ENCODE measurements at places on chromosomes 5 and 9.
A peak's percentile ranks its signal among the peaks of the same experiment; 100 is the strongest.

GRCh38 chr5:131114754-131115153 lies 50.3 kb downstream of the HINT1 start:
- no peak for DNase-seq

- no peak for DNase-seq
These were observed 14.2 kb downstream of the RIC1 start for GRCh38 chr9:5643005-5643624.

GRCh38 chr9:123349691-123350480 lies 6.1 kb upstream of the CRB2 start:
- no peak for DNase-seq

- no peak for DNase-seq
These were observed 43.1 kb downstream of the TRIO start for GRCh38 chr5:14186059-14186830.

- no peak for DNase-seq
These were observed 23.2 kb downstream of the LPCAT1 start for GRCh38 chr5:1500411-1501091.

GRCh38 chr9:96532173-96532572 lies 82.2 kb downstream of the HABP4 start:
- DNase-seq: no peak

- DNase-seq: no peak
These were observed 174.6 kb downstream of the GOLPH3 start for GRCh38 chr5:31999470-31999869.

DNA sequence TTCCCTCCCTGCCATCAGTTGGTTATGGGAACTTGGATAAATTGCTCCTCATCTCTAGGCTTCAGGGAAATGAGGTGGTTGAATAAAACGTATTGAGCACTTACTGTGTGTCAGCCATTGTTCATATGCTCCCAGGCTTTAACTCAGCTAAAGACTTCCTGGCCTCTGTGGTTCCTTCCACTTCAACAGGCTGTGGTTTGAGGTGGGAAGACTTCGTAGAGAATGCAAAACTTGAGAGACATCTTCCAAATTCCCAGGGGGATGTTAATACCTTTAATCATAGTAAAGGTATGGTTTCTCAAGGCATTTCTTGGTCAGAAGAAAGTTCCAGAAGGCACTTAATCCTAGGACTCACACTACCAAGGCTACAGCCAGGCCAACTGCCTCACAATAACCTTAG lies 1.5 kb upstream of the GPX3 start:
- no peak for DNase-seq

- no peak for DNase-seq
These were observed 46.1 kb upstream of the RAI14 start for GRCh38 chr5:34609951-34610441.

- DNase-seq: no peak
These were observed 50.9 kb upstream of the CEMIP2 start for GRCh38 chr9:71819115-71819739.

- no peak for DNase-seq
These were observed 16.5 kb upstream of the SIL1 start for GRCh38 chr5:139214646-139215045.

- DNase-seq: no peak
These were observed 30.1 kb downstream of the EGR1 start for GRCh38 chr5:138495351-138495750.

GRCh38 chr9:114406441-114406840 lies 18.7 kb upstream of the AKNA start:
- DNase-seq: no peak

DNA sequence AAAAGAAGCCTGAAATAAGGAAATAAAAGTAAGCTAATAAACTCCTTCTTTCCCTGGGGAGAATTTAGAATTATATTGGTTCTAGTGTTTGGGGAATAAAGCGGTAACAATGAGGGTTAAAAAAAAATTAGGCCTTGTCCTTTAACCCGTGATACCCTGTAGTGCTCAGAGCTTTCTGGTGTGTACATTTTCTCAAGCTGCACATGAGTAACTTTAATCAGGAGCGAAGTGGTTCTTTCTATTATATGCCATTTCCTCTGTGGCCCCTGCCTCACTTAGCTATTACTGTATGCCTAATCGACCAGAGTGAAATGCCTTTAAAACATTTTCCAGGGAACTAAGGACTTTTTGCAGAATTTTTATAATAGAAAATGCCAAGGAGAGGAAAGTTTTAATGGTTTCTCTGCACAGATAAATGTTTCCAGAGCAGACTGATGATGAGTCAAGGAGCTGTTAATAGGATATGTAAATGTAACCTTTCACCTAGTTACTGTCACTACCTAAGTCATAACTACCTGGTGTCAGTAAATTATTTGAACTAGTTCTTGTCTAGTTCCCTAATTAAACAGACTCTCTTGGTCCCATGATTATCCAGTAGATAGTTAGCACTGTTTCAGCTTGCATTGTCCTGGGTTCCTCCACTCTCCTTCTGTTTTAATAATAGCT lies 7.6 kb downstream of the PAM start:
- DNase-seq: no peak

- DNase-seq: no peak
These were observed 70.4 kb downstream of the ARHGEF37 start for GRCh38 chr5:149651686-149652085.

- DNase-seq: no peak
These were observed 205.8 kb downstream of the GABBR2 start for GRCh38 chr9:98502976-98503325.

DNA sequence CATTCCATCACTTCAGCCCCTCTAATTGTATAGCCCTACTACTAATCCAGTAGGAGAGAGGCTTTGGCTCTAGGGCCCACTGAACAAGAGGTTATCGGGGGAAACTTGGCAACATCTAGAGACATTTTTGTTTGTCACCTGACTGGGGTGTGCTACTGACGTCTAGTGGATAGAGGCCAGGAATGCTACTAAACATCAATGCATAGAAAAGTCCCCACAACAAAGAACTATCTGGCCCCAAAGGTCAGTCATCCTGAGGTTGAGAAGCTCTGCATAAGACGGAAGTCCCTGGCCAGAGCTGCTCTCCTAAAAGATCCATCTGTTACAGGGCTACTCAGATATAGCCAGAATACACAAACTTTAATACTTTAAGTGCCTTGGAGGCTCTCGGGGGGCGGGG lies 570.6 kb upstream of the KLF4 start:
- DNase-seq: no peak

- no peak for DNase-seq
These were observed 5.6 kb upstream of the GZMA start for GRCh38 chr5:55096861-55097260.

DNA sequence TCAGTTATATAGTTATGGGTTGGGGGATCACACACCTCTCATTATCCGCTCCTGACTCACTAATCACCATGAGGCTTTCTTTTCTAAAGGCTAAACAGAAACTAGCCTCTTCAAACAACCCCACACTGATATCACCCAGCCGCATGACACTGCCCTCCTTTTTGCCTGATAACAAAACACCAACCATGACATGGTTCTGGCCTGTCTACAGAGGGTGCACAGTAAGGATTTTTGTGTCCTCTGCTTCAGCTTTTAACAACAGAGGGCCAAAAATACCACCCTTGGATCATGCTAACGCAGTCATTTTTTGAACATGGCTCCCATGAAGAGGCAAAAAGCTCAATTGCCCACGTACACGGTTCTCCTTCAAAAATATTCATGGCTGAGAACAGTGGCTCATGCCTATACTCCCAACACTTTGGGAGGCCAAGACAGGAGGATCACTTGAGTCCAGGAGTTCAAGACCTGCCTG lies 4.0 kb downstream of the CMBL start:
- no peak for DNase-seq

- DNase-seq: no peak
These were observed 576.4 kb upstream of the SGCD start for GRCh38 chr5:155750571-155750970.

GRCh38 chr5:37208883-37209797 lies 40.0 kb downstream of the CPLANE1 start:
- no peak for DNase-seq

DNA sequence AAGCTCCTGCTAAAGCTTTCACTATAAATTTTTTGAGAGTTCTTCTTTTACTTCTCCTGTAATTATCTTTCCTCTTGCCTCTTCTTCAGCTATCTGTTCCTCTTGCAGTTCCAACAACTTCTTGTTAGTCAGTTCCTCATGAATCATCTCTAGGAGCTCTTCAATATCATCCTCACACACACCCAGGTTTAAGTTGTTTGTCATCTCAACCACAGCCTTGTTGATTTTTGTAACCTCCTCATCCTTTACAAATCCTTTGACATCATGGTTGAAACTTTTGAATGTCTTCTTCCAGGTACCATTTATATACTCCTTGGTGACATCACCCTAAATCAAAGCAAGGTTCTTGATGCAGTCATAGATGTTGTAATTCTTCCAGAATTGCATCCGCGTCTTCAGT lies 106.3 kb upstream of the MAMDC2 start:
- DNase-seq: no peak

- DNase-seq: no peak
These were observed 31.2 kb upstream of the ACTBL2 start for GRCh38 chr5:57513785-57514184.

GRCh38 chr9:128782669-128783068 lies 4.4 kb upstream of the TBC1D13 start:
- no peak for DNase-seq

GRCh38 chr5:126007841-126008240 lies 415.4 kb upstream of the GRAMD2B start:
- no peak for DNase-seq

- no peak for DNase-seq
These were observed 140.8 kb downstream of the RXRA start for GRCh38 chr9:134466869-134467616.

DNA sequence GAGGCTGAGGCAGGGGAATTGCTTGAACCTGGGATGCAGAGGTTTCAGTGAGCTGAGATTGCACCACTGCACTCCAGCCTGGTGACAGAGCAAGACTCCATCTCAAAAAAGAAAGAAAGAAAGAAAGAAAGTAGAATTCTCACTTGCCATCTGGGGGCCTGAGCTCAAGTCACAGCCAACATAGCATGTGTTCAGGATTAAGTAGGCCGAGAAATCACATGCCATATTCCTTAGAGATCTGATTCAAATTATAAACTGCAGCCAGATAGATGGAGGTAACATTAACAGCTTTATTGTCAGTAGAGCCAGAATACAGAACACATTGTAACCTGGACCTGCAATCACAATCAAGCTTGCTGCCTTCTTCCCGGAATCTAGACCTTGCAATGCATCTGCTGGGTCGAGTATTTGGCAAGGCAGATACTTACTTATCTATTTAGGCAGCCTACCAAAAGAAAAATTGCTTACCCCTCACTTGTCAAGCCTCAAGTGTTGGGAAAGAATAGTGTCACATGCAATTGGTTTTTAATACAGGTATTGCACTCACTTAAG lies 173.7 kb downstream of the CPLANE1 start:
- DNase-seq: no peak

GRCh38 chr5:156218367-156219158 lies 108.4 kb upstream of the SGCD start:
- no peak for DNase-seq

DNA sequence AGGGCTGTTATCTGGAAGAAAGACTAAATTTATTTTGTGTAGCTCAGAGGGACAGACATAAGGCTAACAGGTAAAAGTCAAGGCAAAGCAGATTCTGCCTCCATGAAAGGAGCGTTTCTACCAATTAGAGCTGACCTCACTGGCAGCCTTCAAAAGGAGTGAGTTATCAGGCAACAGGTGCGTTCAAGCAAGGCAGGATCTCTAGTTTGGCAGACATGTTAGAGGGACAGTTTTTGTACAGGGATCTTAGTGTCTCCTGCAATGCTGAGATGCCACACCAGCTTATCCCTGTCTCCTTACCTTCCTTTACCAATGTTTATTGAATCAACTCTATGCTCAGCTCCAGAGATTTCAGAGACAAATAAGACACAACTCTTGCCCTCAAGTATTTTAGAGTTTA lies 73.8 kb downstream of the NRG2 start:
- DNase-seq: no peak

DNA sequence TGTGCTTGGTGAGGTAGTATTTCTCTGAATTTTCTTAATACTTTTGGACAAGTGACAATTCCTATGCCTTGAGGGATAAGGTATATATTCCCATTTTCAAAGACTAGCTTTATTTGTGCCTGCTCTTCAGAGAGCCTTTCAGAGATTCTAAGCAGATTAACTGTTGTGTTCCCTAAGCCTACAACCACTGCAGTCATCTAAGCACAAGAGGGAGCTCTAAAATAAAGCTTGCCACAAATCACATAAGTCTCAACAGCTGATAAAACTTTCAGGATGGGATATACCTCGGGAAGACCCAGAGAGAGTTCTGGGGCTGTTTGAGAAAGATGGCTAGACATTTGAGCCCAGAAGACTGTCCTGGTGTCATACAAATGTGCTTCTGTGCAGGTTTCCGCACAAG lies 157.3 kb downstream of the CYLC2 start:
- no peak for DNase-seq

DNA sequence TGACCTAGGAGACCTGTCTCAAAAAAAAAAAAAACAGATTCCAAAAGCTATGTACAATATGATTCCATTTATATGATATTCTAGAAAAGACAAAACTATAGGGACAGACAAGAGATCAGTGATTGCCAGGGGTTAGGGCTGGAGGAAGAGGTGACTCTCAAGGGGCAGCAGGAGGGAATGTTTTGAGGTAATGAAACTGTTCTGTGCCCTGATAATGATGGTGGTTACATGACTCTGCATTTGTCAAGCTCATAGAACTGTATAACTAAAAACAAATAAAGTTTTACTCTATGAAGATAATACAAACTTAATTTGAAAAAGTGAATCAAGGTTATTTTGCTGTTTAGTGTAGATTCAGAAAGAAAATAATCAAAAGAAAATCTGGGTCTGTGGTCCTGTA lies 125.3 kb upstream of the IQGAP2 start:
- no peak for DNase-seq

- DNase-seq: peak; percentile 89
These were observed 25.8 kb upstream of the SLC44A1 start for GRCh38 chr9:105218673-105219072.

DNA sequence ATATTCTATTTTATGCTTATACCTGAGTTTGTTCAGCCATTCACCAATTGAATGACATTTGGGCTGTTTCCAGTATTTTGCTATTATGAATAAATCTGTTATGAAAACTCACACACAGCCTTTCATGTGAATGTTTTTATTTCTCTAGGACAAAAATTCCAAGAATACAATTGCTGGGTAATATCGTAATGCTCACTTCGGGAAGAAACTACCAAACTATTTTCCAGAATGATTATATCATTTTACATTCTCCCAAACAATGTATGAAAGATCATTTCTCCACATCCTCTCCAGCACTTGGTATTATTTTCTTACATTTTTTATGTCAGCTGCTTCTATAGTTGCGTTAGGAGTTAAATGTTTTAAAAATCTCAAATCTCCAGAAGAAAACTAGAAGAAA lies 58.3 kb upstream of the LHFPL2 start:
- no peak for DNase-seq

DNA sequence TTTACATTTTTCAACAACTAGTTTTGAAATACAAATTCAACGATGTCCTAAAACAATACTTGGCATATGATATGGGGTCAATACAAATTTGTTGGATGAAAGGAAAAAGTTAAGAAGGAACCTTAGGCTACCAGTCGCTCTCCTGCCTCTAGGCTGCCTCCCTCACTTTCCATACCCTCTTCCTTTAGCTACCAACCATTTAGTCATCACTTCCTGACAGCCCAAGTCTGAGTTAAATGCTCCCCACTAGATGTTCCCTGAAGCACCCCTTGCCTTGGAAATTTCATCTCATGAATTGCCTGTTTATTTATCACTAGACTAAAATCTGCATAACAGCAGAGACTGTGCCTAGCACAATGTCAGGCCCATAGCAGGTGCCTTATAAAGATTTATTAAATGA lies 2.7 kb upstream of the LARS1 start:
- no peak for DNase-seq

- DNase-seq: no peak
These were observed 31.1 kb downstream of the PAEP start for GRCh38 chr9:135592625-135593024.

GRCh38 chr5:140043508-140043872 lies 391 bp upstream of the NRG2 start:
- no peak for DNase-seq
